GOT3 (cell line): ENCODE measurements at places on chromosomes 12 and 14.

- no peak for DNase-seq
These were observed 156.3 kb downstream of the PTPN11 start for GRCh38 chr12:112574896-112575558.

- no peak for DNase-seq
These were observed 13.3 kb upstream of the ANAPC5 start for GRCh38 chr12:121365416-121366062.

- no peak for DNase-seq
These were observed 6.6 kb upstream of the PLEKHG7 start for GRCh38 chr12:92696216-92696615.

DNA sequence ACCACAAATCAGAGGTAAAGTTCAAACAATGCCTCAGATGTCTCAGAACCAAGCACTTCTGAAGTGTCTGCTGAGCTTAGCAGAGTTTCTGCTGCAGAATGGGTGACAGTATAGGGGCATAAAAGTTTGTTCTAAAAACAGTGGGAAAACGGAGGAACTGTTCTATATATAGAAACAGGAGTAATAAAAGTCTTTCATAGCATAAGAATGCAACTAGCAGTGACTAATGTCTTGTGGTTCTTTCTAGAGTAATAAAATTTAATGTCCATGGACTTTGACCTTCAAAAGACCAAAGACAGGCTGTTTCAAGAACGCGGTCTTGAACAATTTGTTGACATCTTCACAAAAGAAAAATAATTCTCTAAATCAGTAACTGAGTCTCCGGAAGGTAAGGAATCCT, 107.5 kb upstream of the FAR2 start:
- DNase-seq = no peak

- no peak for DNase-seq
These were observed 24.2 kb downstream of the SMUG1 start for GRCh38 chr12:54164387-54165145.

DNA sequence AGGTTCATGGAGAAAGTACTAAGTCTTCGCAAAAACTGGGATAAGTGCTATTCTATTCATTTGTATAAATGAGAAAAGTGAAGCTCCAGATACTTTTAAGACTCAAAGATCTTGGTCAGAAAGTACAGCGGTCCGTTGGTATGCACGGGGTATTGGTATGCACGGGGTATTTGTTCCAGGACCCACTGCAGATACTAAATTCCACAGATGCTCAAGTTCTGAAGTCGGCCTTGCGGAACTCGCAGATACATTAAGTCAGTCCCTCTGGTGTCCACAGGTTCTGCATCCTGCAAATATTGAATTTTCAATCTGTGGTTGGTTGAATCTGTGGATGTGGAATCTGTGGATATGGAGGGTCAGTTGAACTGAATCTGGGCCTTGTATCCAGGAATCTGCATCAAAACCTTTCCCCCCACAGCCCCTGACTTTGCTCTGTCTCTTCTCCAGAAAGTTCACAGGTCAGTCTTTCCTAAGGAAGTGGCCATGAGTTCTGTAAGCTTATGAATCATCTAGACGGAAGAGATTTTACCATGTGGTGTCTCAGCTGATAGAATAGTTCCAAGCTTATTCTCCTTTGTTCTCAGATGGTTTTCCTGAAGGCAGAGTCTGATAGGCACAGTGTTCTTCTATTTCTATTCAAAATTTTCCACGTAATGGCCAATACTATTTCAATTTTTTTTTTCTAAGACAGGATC, 274.7 kb downstream of the NEDD1 start:
- DNase-seq = no peak

DNA sequence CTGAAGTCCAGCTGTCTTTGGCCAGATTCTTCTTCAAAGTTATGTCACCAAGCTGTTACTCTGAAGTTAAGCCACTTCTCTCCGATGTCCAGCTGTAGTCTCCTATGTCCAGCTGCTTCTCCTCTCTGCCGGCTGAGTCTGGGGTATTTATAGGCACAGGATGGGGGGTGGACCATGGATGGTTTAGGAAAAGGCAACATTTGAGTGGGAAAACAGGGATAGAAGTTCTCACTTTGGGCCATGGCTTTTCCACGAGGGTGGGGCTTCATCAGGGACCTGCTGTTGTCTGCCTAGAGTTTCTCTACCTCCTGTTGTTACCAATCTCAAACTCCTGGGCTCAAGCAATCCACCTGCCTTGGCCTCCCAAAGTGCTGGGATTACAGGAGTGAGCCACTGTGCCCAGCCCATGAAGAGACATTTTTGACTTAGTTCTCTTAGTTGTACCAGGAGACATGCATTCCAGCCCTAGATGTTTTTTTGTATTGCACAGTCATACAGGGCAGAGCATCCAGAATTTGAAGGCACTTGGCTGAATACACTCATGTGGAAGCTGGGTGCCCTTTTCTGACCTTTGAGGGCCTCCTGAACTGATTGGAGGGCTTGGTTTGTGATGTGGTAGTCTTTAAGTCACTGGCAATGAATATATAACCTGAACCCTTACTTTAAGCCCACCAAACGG, 79.8 kb upstream of the HECTD1 start:
- DNase-seq = no peak

DNA sequence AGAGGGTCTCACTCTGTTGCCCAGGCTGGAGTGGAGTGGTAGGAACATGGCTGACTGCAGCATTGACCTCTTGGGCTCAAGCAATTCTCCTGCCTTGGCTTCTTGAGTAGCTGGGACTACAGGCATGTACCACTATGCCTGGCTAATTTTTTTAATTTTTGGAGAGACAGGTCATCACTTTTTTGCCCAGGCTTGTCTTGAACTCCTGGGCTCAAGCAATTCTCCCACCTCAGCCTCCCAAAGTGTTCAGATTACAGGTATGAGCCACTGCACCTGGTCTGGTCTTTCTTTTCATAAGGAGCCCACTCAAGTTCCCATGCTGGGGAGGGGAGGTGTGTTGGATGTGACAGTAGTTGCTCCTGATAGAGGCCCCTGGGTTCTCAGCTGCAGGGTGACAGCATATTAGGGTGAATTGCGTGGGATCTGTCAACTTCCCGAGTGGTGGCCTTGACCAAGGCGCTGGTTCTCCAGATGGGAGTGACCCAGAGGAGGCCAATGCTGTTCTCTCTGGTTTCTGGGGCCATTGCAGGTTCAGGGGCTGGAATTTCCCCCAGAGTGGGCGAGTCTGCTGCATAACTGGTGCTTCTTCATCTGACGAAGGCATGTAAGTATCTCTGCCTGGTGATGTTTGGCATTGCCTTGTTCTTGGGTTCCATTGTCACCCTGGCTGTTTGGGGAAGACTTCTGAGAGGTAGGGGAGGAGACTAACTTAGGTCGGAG, 52.4 kb upstream of the ESRRB start:
- no peak for DNase-seq

- DNase-seq = no peak
These were observed 238.8 kb downstream of the PPFIA2 start for GRCh38 chr12:81520064-81520945.

DNA sequence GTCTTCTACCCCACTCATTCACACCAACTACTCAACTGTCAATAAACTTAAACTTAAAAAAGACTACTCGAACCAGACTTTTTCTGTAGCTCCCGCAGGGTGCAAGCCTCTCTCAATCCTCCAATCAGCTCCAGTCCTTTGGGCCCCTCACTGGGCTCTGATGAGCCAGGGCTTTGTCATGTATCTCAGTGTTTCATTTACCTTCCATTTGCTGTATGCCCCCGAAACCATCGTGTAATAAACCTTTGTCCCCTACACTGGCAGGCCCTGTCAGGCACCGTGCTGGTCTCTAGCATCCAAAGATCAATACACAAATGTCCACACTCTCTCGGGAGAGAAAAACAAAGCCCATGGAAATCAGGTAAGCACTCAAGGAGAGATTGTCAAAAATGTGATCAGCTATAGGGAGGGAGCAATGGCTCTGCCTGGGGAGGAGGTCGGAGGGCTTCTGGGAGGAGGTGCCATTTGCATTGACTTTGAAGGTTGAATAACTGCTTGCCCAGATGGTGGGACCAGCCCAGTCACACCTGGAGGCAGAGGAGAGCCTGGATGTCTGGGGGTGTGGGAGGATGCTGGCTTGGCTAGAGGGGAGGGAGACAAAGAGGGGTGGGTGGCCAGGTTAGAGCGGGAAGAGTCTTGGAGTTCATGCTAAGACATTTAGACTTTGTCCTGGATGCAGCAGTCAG, 42.1 kb upstream of the DICER1 start:
- no peak for DNase-seq

DNA sequence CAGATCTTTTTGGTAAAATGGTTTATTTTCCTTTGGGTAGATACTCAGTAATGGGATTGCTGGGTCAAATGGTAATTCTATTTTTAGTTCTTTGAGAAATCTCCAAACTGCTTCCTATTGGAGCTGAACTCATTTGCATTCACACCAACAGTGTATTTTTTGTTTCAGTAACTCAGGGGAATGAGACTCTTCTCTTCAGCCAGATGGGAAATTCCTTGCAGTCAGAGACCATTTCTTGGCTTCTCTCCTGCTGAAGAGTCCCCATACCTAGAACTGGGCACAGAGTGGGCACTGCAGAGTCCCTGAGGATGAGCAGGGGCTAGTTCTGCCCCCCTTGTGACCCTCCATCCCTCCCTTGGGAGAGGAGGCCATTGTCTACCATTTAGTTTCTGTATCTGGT, 10.8 kb downstream of the SDSL start:
- DNase-seq = no peak

DNA sequence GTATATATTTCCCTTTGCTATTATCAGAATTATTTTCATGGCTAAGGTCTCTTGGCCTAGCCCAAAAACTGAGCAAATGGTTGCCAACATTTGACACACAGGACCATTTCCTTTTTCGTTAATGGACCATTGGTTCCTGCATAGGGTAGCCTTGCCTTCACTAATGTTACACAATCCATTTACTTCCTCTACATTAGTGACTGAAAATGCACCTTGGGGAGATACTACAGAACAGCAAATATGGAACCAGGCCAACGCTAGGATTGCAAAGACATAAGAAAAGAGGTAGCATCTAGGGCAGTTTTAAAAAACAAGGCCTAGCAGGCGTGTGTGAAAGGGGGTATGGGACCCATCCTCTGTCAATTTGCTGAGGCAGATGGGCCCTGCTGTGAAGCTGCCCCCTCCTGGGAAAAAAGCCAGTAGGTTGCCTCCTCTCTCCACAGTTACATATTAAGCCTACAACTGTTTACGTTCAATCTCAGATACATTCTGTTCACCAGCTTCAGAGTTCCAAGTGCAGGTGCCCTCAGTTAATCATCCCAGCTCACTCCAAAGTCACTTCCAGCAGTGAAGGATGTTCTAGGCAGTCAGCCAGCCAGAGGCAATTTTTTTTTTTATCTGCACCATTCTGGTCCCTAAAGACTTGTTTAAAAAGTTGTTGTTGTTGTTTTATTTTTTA, 15.0 kb downstream of the AQP6 start:
- DNase-seq = no peak

DNA sequence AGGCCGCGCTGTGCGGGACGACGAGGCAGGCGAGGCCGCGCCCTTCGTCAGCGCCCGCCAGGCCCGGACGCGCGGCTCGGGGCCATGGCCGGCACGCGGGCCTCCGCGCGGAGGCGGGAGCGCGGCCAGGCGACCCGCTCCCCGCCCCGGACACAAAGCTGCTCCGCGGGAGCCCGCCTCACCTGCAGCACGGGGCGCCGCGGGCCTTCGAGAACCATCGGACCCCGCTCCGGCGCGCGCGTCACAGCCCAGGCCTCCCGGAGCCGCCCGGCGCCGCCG, 342 bp downstream of the DICER1 start:
- no peak for DNase-seq

DNA sequence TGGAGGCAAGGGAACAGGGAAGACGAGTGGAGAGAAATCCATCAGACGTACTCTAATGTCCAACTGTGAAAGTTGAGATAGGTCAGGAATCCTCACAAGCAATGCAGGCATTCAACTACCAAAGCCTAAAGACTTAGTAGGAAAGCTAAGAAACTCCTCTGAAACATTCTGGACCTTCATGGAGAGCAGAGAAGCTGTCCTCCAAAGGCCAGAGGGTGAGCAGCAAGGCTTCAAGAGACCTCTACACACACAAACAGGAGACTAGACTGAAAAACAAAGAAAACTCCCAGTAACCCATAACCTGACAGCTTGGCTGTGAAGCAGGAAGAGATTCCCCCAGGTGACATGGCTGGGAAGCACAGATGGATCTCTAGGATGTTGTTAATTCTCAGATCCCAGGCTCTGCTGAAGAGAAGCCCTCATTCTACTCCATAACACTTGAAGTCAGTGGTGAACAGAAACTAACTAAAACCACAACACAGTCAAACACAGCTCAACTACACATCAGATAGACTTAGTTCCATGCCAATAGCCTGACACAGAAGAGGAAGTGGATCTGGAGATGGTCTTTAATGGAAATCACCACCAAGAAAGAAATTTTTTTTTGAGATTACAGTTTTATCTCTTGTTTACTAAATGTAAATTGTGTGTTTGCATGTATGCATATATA, 23.2 kb upstream of the LYZ start:
- no peak for DNase-seq

- no peak for DNase-seq
These were observed 18.4 kb downstream of the DDX51 start for GRCh38 chr12:132125736-132126135.

GRCh38 chr14:86971292-86971691, 1021.7 kb downstream of the GALC start:
- DNase-seq = no peak

- no peak for DNase-seq
These were observed 1.1 kb downstream of the TDG start for GRCh38 chr12:103966736-103967135.

GRCh38 chr14:105294142-105294597, 6.6 kb downstream of the BRF1 start:
- DNase-seq = no peak

DNA sequence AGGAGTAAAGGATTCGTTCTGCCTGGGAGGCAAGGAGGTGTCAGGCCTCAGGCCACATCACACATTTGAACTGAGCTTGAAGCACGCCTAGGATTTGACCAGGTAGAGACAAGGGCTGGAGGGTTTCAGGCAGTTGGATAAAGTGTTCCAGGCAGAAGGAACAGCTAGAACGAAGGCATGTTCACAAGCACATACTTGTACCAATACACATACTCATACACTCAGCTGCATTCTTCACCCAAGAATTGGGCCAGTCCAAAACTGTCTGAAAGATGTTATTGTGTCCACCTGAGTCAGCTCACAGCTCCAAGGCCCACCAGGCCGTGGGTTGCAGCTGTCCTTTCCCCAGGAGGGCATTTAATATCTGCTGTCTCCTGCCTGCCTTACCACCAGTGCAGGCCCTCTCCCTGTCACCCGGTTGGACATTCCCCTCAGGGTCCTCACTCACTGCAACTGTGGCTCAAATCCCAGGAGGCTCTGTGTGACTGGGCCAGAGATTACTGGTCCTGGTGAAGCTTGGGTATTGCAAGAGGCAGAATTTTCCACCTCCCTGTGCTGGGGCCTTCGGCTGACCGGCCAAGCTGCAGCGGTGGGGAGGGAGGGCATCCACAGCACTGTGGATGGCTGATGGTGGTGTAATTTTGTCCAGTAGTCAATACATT, 12.8 kb upstream of the AQP2 start:
- no peak for DNase-seq

GRCh38 chr14:92651106-92651757, 97.2 kb downstream of the LGMN start:
- DNase-seq = no peak
